ENCODE measurements at places on chromosomes 7 and 10.

DNA sequence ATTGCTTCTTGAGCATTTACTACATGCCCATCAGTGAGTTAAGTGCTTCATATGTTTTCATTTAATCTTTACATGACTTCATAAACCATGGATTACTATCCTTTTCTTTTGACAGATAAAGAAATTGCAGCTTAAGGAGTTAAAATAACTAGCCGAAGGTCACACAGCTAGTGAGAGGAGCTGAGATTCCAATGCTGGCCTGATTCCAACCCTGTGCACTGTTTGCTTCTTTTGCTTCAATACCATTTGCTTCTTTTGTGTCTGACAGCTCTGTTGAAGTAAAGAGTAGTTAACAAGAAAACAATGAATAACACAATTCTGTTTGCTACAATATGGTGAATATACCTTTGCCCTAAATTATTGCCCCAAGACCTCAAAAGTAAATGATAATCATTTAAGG lies 132.4 kb downstream of the GRM3 start:
- no peak for DNase-seq

DNA sequence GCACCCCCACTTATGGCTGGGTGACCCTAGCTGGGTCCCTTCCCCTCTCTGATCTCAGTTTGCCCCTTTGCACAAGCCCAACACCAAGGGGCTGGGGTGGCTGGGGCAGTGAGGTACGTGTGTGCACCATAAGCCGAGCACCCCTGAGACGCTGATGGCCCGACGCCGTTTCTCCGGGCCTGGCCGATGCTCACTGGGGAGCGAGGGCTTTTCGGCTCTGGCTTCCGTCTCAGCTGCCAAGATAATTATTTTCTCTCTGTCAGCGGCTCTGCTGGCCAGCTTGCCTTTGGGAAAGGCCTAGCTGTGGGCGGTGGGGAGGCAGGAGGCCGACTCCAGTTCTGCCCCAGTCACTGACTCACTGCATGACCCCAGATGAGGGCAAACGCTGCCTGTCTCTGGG lies 91.0 kb downstream of the ZMIZ1 start:
- DNase-seq: no peak

GRCh38 chr7:102431617-102432298 lies 1.6 kb upstream of the ORAI2 start:
- DNase-seq: peak; percentile 16

GRCh38 chr7:28956608-28957063 lies 1.5 kb downstream of the TRIL start:
- DNase-seq: no peak

GRCh38 chr7:130273081-130273932 lies 6.6 kb downstream of the CPA2 start:
- no peak for DNase-seq

- DNase-seq: no peak
Observed at GRCh38 chr10:76080451-76080850, 649.0 kb downstream of the LRMDA start.

DNA sequence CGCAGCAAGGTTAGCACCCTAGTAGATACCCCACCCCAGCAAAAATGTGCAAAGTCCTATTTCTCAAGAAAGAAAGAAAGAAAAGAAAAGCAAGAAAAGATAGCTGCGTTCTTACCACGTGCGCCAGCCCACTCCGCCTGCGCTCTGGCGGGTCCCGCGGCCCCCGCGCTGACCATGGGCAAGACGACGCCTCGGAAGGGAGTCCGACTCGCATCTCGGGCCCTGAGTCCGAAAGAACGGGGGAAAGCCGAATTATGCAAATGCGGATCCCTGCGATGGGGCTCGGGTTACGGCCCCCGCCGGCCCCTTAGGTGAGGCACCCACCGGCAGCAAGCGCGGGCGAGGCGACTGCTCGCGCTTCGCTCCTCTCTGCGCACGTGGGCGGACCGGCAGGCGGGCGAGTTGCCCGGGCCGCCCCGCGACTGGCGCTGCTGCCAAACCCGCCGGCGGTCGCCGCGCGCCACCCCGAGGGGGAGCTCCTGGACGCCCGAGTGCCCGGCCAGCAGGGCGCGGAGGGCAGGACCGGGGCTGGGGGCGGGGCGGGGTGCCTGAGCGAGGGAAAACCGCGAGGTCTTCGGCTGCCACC lies 2.4 kb upstream of the EGR2 start:
- DNase-seq: no peak

DNA sequence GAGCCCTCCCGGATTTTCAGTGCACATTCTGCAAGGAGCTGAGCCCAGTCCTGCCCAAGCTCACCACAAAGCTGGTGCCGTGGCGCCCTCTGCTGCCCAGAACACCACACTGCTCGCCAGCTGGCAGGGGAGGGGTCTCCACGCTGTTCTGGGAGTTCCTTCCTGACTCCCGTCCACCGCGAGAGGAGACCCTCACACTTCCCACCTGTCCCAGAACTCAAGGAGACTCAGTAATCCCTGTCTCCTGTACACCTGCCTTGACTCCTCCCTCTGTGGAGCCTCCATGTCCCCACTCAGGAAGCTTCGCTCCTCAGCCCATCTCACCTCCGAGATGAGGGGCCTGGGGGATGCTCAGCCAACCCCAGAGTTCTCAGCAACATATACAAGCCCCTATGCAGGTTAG lies 11.3 kb downstream of the C10orf105 start:
- DNase-seq: peak; percentile 38

Measured in stimulated activated CD8-positive, alpha-beta memory T cell treated with anti-CD3 and anti-CD28 coated beads, Interleukin-15, amount 100 ng/mL, for 1 hour (primary cell).